ENCODE measurements at places on chromosomes 4 and X.

DNA sequence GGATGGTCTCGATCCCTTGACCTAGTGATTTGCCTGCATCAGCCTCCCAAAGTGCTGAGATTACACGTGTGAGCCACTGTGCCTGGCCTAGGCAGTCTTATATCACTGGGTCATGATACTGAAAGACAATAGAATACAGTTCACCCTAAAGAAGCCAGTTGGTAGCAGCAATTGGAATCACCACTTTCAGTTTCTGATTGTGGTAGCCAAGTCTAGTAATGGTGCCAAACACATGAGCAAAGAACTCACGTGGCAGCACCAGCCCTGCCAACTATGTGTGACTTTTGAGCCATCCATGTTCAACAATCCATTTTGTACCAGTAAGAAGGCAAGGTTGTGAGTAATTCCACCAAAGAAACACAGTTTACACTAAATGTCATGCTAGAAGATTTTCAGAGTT, 548.4 kb downstream of the KLHL13 start:
- DNase-seq: no peak

DNA sequence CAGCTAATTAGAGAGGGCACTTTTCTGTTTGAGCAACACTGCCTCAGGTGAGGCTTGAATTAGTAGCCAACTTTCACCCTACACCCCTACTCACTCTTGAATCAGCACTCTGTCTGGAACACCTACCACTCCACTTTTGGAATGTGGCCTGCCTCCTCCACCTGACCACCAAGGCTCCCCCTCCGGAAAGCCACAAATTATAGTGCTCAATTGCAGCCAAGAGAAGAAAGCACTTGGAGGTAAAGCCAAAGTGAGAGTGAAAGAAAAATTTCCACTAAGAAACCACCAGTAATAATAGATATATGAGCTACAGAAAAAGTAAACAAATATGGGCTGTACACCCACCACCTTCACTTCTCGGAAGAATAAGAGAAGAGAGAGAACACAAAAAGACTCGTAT, 41.1 kb downstream of the PPP3CA start:
- no peak for DNase-seq

DNA sequence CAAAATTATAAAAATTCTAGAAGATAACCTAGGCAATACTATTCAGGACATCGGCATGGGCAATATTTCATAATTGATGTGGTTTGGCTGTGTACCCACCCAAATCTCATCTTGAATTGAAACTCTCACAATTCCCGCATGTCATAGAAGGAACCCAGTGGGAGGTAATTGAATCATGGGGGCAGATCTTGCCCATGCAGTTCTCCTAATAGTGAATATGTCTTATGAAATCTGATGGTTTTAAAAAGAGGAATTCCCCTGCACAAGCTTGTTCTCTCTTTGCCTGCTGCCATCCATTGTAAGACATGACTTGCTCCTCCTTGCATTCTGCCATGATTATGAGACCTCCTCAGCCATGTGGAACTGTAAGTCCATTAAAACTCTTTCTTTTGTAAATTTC, 77.7 kb downstream of the DDX60 start:
- no peak for DNase-seq

- DNase-seq: no peak
These were observed 518.7 kb downstream of the C4orf33 start for GRCh38 chr4:129614611-129615010.

DNA sequence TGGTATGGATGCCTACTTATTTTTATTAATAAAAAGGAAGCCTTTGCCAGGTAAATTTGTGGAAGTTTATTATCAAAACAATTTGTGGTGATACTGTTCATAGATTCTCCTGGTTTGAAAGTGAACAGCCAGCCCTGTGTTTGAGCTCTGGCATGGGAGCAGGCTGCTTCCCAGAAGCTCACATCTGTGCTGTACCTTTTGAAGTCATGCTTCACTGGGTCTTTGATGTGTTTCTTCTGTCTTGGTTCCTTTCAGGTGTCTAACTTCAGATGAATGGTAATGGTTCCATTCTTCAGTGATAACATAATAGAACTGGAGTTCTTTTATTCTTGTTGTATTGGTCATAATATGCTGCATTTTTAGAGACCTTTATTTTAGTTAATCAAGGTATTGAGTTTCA, 85.5 kb downstream of the BMPR1B start:
- no peak for DNase-seq

- DNase-seq: no peak
These were observed 17.9 kb upstream of the PDE5A start for GRCh38 chr4:119646347-119647071.

DNA sequence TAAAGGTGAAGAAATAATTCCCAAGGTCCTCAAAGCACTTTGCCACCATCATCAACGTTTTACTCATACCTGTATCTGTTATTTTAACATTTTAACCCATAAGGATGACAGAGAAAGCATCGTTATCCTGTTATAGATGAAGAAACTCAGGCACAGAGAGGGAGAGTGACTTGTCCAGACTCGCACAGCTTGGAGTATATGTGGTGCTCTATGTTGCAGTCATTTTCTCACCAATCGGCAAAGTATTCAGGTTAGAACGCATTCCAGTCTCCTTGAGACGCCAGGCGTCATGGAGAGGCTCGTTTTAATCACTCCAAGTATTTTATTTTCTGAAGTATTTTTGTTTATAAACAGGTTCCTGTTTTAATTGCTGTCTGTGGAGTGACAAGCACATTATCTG, 73.5 kb downstream of the IRF2 start:
- DNase-seq: no peak

GRCh38 chr4:15234116-15234855, 193.5 kb upstream of the C1QTNF7 start:
- no peak for DNase-seq

- no peak for DNase-seq
These were observed 243.0 kb upstream of the HHIP start for GRCh38 chr4:144402999-144403398.

DNA sequence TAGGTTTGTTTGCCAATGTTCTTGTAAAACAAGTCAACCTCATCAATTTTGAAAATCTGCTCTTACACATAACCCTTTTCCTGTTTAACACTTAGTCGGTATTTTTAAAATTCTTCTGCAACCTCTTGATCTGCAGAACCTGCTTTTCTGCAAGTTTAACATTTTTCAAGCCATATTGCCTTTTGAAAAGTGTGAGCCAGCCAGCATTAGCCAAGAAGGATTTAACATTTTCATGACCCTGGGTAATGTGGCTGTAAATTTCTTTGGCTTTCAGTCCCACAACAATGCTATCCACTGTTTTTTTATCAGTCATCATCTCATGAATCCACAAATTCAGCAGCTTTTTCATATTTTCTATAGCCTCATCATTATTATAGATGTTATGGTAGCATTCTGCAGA, 956.5 kb downstream of the FAT4 start:
- no peak for DNase-seq

DNA sequence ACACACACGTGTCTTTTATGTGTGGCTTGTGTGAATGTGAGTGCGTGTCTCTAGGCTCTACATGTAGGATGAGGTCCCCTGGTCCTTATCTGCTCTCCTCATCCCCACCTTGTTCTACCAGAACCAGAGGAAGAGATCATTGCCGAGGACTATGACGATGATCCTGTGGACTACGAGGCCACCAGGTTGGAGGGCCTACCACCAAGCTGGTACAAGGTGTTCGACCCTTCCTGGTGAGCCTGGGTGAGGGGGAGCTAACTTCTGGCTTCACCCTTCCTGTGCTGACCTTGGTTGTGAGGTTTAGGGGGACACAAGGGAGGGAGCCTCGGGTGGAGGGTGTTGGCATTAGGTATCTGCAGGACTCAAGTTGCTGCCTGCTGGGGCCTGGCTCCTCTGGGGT, 3.3 kb downstream of the PQBP1 start:
- no peak for DNase-seq

GRCh38 chr4:13844740-13845139, 217.2 kb upstream of the BOD1L1 start:
- no peak for DNase-seq

DNA sequence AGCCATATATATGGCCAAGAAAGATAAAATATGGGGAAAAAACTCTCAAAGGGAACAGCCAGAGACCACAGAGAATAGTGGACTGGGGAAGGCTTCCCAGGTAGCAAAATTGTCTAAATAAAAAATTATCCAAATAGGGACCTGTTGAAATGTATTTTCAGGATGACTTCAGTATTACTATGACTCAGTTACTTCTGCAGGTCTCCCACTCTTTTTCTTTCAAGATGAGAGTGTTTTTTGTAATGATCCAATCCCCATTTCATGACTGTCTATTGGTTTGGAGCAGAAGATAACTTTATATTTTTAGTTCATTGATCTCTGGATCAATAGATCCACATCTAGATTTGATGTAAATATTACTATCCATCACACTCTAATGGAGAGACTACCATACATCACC, 372.1 kb upstream of the EMCN start:
- no peak for DNase-seq

- no peak for DNase-seq
These were observed 11.8 kb upstream of the ZNF630 start for GRCh38 chrX:48083212-48083611.

GRCh38 chrX:53481093-53481492, 46.9 kb upstream of the HSD17B10 start:
- no peak for DNase-seq

DNA sequence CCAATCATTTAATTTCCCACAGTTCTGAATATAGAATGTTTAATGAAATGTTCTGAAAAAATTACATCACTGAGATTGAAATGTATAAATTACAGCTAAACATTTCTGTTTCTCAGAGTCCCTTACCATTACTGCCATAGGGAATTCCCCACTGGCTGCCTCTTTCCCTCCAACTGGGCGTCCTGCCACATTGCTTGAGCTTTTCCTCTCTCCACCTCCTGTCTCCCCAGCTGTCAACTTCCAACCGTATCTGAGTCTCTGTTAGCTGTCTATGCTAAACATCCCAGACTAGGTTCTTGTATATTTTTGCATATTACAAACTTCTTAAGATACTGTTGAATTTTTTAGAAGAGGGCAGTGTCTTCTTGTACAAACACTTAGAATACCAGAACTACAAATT, 407.3 kb upstream of the SLIT2 start:
- no peak for DNase-seq

GRCh38 chr4:126899331-126899801, 733.4 kb upstream of the INTU start:
- no peak for DNase-seq

- DNase-seq: no peak
These were observed 307.2 kb upstream of the NR3C2 start for GRCh38 chr4:148749403-148749802.

- no peak for DNase-seq
These were observed 210.0 kb downstream of the HS3ST1 start for GRCh38 chr4:11218692-11219091.

- DNase-seq: no peak
These were observed 214.3 kb downstream of the RAPGEF2 start for GRCh38 chr4:159317203-159317602.

- DNase-seq: no peak
These were observed 97.4 kb downstream of the RASL11B start for GRCh38 chr4:52959541-52959940.

DNA sequence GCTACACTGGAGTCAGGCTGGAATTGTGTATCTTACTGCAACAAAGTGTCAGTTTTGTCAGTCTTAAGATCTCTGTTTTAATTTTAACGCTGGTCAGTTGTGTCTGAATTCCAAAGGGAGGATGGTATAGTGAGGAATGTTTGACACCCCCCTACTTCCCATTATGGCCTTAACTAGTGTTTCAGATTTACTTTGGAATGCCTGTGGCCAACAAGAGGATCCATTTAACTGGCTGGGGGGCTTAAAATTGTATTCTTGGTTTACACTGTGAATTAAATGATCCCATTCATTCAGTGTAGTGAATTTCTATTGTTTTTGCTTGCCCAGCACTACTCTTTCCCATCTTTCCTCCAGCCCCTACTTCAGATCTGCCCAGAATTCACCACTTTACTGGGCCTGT, 75.8 kb upstream of the IQCM start:
- no peak for DNase-seq

GRCh38 chrX:18931972-18932371, 51.9 kb downstream of the PHKA2 start:
- no peak for DNase-seq

DNA sequence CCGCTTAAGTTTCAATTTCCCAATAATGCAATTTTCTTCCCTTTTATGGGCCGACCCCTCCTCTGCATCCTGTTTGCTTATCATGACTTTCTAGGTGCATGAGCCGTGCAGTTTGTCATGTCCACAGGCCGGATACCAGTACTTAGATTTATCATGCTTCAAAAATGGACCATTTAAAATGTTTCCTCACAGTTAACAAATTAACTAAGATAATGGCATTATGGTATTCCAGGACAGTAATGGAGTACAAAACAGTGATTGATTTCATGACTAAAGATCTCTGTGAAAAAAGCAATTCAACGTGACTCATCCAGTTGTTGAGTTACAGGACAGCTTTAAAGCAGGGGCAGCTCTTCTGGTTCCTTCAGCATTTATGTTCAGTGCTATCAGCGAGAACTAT, 23.0 kb downstream of the SNX25 start:
- no peak for DNase-seq

DNA sequence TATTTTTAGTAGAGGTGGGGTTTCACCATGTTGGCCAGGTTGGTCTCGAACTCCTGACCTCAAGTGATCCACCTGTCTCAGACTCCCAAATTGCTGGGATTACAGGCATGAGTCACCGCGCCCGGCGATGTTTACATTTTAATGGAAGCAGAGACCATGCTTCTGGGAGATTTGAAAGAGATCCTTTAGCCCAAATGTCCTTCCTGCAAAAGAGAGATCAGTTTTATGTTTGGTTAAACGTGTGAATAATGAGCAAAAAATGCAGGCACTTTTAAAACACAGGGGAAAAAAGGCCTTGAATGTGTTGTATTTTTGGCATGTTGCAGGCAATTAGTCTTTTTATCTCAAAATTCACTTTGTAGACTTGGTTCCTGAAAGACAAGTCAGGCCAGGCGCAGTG, 95.8 kb upstream of the ELOVL6 start:
- no peak for DNase-seq

DNA sequence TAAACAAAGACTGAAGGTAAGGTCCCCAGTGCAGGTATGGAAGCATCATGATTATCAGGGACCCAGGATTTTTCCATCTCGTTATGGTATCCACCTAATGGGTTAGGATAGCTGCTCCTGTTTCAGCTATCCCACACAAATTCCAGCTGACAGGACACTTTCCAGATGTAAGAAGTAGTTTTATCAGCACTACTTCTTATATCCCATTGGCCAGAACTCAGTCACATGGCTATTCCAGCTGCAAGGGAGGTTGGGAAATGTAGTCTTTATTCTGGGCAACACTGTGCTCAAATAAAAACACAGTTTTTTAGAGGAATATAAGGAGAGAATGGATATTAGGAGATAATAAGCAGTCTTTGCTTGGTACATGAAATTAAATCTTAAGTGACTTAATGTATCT, 96.7 kb downstream of the SRPX start:
- no peak for DNase-seq

- no peak for DNase-seq
These were observed 39.9 kb upstream of the VAMP7 start for GRCh38 chrX:155841232-155841631.

DNA sequence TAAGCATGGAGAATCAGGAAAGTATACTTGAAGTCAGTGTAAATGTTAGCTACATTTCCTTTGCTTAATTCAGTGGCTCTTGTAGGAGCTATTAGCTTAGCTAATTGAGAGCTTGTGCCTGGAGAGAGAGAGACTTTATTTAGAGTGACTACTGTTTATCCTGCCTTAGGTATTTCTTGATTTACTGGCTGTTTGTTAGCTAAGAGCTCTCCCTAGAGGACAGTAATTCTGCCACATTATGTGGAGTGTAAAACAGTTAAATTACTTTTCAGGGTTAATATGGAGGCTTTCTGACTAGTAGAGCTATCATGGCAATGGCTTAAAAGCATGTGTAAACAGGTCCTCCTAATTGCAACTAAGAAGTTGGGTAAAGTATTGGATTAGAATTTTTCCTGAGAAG, 306.5 kb upstream of the TECRL start:
- no peak for DNase-seq
